ENCODE measurements at places on chromosomes 7 and 10.

GRCh38 chr10:77978360-77978759, 51.0 kb downstream of the POLR3A start:
- no peak for DNase-seq

DNA sequence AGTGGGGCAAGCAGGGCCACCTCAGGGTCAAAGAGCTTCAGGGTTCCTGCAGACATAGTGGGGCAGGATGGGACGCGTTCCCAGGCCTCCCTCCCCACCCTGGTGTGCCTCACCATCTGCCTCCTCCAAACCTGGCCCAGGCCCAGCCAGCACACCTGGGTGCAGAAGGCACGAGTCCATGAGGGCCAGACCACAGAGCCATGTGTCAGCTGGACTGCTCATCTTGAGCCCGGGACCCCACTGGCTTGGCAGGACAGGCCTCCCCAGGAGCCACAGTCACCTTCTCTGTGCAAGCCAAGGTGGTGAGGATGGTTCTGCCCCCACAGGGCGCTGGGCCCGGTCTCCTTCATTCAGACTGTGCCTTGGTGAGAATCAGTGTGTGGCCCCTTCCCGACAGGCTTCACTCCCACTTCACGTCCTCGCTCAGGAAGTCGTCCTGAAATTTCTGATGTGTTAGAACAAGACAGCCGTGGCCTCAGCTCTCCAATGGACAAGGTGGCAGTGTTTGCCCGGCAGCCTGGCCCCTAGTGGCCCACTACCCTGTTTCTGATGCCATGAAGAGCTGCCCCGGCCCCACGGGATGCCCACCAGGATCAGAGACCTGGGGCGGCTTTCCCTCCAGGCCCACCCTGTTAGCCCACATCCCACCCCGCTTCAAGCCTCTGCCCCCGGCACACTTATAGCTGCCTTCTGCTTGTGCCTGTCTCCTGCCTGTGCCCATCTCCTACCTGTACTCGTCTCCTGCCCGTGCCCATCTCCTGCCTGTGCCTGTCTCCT, 59.6 kb upstream of the EBF3 start:
- no peak for DNase-seq

GRCh38 chr7:107996072-107996882, 6.7 kb downstream of the LAMB1 start:
- no peak for DNase-seq

GRCh38 chr7:87159538-87159937, 7.3 kb downstream of the DMTF1 start:
- DNase-seq = no peak

GRCh38 chr10:76552091-76552873, 1085.3 kb downstream of the KCNMA1 start:
- DNase-seq = no peak

GRCh38 chr10:73968098-73968521, 29.8 kb upstream of the VCL start:
- no peak for DNase-seq

DNA sequence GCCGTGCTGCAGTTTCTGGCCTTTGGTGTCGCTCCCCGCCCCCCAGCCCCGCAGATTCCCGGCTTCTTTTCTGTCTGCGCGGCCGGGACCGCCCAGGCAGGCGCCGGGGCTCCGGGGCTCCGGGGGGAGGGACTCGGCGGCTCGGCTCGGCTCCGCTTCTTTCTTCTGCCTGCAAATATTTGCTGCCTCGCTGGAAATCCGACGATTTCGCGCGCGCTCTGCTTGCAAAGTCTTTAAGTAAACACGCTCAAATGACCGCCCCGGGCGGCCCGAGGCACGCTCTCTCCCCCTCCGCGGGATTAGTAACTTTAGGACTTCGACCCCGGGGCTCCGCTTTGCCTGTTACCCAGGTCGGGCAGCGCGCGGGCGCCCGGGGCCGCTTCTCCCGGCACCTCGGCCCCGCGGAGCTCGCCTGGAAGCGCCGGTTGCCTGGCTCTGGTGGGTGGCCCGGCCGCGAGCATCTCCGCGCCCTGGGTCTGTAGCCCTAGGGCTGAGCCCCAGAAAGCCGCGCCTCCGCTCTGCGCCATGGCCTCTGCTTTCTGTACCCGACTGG, 3.9 kb upstream of the GATA3 start:
- DNase-seq = no peak

GRCh38 chr7:100808354-100808875, 18.9 kb downstream of the EPHB4 start:
- DNase-seq = no peak

DNA sequence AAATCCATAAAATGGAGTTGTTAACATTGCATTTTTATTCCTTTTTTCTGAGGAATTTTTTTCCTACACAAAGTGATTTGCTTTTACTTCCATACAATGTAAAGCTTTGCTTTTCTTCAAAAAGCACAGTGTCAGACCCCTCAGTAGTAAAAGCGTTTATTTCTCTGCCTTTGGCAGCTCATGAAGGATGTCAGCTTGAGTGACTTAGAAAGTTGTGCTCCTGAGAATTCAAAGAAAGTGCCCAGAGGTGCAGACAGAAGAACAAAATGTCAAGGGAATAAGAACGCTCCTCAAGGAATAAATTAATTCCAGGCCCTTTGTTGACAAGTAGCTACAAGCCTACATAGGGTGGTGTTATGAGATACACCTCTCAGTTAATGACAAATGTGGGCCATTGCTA, 369.3 kb upstream of the ADARB2 start:
- DNase-seq = no peak

DNA sequence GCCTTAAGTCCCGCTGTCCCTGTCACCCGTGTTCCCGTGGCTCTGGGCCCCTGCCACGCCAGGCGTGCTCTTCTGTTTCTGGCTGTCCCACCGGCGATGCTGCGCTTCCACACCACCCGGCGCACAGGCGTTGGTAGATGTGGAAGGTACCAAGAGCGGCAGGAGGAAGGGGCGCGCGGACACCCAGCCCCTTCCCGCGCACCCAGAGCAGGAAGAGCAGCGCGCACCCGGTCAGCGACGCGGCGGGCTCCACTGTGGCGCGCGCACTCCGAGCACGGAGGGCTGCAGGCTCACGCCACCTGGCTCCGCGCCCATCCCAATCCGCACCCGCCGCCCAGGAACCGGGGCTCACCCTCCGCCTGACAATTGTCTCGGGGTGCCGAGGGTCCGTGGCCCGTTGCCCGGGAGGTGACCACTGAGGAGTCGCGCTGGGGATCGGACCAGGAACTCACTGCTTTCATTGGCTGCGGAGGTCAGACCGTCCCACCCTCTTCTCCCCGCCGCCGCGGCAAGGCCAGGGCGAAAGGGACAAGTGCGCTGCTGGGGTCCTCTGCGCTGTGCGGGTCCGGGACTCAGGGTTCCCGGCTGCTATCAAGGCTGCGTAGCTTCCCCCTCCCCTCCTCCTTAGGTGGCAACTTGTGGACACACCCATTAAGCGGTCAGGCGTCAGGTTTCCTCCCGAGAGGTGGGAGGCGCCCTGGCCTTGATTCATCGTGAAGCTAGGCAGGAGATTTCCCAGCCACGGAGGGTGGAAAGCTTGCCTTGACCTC, 121.6 kb upstream of the ZNF92 start:
- no peak for DNase-seq

GRCh38 chr7:106018566-106019469, 55.8 kb downstream of the CDHR3 start:
- DNase-seq = no peak

DNA sequence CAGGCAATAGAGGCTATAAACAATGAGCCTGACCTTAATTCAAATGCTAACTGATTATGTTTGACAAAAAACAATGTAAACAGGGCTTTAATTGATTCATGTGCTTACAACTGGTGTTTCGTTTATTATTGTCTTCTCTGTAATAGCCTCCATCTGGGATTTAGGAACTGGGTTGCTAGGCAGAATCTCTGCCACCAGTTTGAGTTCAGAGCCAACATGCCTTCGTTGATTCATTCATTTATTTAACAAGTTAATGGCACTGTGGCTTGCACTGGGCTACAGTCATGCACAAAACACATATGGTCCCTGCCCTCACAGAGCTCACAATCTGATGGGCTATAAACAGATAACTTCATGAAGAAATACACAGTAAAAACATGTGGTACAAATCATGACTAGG, 19.6 kb upstream of the CDHR3 start:
- DNase-seq = no peak

DNA sequence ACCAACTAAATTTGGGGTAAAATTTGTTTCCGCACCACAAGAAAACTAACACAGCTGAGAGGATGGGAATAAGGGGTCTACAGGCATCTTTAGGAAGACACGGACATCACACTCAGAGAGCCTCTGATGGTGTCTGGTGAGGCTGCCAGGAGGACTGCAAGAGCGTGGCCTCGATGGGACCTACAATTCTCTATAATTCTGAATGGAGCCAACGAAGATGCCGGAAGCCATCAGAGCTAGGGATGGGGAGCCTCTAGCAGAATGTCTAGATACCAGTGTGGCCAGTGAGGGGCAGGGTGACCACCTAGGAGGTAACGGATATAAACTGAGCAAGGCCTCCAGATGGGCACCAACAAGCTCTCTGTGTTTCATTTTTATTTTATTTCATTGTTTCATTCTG, 7.5 kb downstream of the GRID1 start:
- no peak for DNase-seq

DNA sequence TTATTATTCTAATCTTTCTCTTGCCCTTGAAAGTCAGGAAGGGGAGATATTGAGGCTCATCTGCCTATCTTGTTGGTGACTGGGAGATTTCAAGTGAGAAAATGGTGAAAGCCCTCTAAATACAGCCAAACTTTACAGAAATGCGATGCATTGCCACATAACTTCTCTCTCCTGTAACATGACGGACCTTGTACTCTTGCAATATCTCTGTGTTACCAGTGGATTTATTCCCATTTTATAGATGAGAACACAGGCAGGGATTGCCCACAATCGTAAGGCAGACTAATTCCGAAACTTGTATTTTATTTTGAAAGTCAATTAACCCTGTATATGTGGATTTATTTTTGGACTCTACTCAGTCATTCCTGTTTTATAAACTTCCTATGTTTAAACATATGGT, 57.3 kb upstream of the MPP7 start:
- no peak for DNase-seq

DNA sequence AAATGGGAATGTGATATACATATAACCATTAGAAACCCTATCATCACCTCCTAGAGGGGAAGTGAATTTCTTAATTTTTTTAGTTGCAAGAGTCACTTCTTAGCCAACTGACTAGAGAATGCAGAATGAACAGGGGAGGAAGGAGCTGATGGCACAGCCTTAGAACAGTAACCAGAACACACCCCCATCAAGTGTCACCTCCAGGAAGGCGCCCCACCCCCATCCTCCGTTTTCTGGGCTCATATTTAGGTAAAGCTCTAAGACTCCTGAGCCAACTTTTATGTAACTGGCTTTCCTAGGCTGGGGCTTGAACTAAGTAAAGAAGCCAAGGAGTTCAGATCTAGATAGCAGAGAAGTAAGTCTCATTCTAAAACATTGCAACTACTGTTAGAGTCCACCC, 54.0 kb downstream of the COL17A1 start:
- DNase-seq = no peak

DNA sequence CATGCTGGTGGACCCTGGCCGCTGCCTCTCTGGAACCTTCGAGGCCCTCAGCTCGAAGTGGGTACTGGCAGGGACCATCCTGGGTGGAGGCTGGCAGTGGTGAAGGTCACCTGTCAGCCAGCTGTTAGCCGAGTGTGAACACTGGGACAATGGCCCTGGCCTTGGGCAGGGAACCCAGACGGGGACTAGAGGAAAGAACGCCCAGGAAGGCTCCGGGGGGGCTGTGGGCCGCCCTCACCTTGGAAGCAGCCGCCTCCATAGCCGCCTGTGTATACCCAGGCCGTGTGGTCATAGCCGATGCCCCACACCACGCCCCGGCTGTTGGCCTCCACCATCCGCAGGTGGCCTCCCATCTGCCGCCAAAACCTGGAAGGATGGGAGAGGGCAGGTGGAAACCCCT, 17.6 kb downstream of the BHLHA15 start:
- DNase-seq = no peak

GRCh38 chr7:157932498-157933218, 595.9 kb downstream of the DNAJB6 start:
- DNase-seq = no peak

GRCh38 chr10:80199828-80200227, 5.5 kb downstream of the ANXA11 start:
- no peak for DNase-seq

GRCh38 chr7:96997512-96998032, 7.8 kb upstream of the DLX6 start:
- no peak for DNase-seq

DNA sequence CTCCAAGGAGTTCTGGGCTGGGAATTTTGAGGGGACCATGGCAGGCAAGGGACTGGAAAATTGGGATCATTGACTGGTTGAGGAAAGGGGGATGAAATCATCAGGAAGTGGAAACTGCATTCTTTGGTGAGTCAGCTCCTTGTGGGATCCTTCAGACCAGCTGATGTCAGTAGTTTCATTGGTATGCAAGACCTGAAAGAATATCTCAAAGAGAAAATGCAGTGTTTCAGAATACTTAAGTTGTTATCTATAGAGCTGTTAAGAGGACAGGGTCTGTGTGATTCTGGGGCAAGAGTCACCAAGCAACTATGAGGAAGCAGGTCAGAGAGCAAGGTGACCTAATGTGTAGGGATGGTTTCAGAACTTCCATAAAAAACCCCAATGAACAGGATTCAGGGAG, 595.9 kb upstream of the AUTS2 start:
- no peak for DNase-seq

- DNase-seq = no peak
Measured at GRCh38 chr7:132504852-132505251, 71.4 kb downstream of the PLXNA4 start.

DNA sequence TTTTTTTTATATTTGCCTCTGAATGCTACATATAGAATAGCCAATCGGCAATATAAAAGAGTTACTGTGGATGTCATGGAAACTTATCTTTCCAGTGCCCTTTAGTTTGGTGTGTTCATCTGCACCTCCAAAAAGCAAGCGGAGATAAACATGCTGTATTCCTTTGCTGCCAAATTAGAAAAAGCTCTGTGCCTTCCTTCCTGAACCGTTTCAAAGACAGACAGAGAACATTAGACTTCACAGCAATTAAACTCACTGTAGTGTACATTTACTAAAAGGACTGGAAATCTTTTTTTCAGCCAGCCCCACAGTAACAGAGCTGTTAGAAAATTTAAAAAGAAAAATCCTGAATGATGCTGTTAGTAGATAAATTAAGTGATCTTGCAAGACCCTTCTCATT, 707.5 kb downstream of the LRMDA start:
- DNase-seq = no peak

GRCh38 chr7:859359-860030, 16.9 kb upstream of the GET4 start:
- DNase-seq = no peak

- DNase-seq = no peak
Measured at GRCh38 chr10:96672481-96673175, 47.7 kb downstream of the PIK3AP1 start.

DNA sequence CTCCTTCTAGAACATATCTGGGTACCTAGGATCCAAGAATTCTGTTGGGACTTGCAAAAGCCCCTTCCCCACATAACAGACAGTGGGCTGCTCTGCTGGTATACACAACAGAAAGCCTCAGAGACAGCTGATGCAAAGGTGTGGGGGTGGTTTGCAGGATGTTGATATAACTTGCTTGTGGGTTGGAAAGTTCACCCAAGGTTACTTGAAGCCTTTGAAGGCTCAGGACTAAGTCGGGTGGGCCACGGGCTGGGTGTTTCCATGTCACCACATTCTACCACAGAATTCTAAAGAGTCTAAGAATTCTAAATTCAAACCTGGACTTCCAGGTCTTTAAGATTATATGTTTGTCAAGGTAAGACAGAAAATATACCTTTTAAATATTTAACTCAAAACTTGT, 7.4 kb upstream of the NRCAM start:
- no peak for DNase-seq
